SK-N-SH treated with all-trans-retinoic acid at 6 μM for 48 hours (cell line): ENCODE measurements at places on chromosomes 4 and X.

DNA sequence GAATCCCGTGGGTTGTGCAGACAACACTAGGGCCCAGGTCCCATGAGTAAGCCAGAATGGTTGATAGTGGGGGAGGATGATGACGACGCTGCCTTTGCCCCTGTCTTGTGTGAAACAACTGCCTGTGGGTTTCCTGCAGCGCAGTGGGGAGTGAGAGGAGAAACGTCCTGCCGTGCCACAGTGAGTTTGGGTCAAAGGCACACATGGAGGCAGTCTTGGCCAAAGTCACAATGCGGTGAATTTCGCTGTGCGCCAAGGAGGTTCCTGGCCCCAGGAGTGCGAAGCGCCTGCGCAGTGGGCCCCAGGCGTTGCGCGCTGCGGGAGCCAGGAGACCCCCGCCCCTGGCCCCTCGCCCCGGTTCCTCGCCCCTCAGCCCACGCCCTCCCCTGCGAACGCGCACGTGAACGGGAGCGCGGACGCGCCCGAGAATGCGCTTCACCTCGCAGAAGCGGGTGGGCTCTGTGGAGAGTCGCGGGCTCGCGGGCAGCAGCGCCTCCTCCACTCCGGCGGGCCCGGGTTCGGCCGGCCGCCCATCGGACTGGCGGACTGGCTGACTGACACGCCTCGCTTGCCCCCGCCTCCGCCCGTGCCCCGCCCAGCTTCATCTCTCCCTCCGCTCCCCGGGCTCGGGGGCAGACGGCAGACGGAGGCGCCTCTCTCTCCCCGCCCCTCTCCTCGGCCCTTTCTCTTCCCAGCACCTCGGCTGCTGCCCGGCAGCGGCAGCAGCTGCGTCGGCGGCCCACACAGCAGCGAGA, at the start of gene NUDT10:
NUDT10 (plus strand) TSS at position 635 of the 755 bp plus-strand sequence. CDS start 144 bp downstream, outside the sequence.
- peak; percentile 78 for ATAC-seq

- ATAC-seq, result no peak
These were observed 65.5 kb downstream of the LEF1 start for GRCh38 chr4:108103099-108103862.

- 0 out of 3 replicates have a peak, but pooled peaks have one; percentile 24 for ATAC-seq
These were observed 5.0 kb upstream of the AFAP1 start for GRCh38 chr4:7944599-7945220.

- ATAC-seq, result no peak
These were observed 467.8 kb downstream of the PCDH7 start for GRCh38 chr4:31187979-31188378.

DNA sequence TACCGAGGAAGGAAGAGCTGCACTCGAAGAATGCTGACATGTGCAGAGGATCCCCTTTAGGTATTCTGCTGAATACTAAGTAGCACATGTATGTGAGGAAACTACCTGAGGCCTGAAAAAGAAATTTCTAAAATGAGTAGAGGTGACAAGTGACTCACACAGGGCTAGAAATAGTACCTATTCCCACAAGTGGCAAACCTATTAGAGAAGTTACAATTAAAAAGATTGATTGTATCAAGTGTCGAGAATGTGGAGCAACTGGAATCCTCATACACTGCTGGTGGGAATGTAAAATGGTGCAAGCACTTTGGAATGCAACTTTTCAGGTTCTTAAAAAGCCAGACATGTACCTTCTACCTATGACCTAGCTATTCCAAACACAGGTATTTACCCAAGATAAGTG, 47.4 kb downstream of the CCSER1 start:
- ATAC-seq, result no peak

DNA sequence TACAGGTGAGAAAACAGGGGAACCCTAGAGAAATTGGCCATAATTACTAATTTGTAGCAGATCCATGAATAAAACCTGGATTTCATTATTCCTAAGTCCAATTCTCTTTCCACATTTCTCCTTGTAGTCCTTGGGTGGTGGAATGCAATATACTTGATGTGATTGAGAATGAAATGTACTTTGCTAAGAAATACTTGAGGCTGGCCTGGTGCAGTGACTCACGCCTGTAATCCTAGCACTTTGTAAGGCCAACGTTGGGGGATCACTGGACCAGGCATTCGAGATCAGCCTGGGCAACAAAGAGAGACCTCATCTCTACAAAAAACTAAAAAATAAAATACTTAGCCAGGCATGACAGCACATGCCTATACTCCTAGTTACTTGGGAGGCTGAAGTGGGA, 15.9 kb downstream of the TMEM184C start:
- ATAC-seq, result peak; percentile 99

DNA sequence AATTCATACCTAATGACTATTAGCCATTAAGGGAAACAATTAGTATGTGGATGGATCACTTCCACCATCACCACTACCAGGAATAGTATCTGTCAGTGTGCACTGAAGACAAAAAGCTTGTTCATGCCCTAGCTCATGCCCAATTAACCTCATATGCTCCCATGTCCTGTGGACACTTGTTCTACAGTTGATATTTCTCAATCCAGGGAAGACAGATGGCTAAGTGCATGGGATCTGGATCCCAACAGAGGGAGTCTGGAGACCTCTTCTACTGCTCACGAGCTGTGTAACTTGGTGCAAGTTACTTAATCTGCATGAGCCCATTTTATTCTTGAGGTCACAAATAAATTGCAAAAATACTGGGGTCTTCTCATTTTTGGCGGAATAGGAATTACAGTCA, 23.7 kb downstream of the AMOT start:
- no peak for ATAC-seq

GRCh38 chrX:101022020-101022419, 29.9 kb downstream of the TRMT2B start:
- ATAC-seq, result no peak

DNA sequence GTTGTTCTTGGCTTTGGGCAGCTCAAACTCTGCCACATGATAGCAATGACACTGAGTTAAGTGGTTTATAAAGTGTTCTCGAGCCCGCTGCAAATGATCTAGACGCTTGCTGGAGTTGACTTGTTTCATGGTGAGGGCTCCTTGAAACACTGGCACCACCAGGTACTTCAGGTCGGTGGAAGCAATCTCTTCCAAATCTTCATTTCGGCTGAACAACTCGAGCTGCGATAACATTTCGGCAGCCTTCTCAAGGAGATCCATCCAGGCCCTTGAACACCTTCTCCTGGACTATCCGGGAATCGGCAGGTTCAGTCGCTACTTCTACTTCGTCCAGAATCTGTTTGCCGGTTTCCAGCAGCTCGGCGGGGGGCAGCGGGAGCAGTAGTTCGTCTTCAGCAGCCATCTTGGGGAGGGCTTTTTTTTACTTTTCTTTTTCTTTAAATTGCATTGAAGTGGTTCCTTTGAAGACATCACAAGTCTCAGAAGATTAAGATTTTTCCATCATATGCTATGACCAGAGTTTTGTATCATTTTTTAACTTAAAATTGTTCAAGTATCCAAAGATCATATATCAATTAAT, 28.0 kb downstream of the HNRNPDL start:
- ATAC-seq, result no peak

DNA sequence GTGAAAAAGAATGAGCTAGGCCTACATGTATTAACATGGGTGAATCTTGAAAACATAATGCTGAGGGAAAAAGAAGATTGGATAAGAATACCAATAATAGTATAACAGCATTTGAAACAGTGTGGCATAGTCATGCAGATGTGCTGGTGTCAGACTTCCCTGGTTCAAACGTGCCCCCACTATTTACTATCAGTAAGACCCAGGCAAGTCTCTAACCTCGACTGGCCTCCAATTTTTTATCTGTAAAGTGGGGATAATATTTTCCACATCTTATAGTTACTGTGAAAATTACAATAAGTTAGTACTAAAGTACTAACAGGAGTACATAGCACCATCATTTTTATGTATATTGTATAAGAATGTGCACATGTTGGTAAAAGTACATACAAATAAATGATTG, 17.0 kb upstream of the SLAIN2 start:
- ATAC-seq, result no peak

- ATAC-seq, result peak; percentile 100
These were observed 120.4 kb downstream of the NDST3 start for GRCh38 chr4:118154649-118155048.

DNA sequence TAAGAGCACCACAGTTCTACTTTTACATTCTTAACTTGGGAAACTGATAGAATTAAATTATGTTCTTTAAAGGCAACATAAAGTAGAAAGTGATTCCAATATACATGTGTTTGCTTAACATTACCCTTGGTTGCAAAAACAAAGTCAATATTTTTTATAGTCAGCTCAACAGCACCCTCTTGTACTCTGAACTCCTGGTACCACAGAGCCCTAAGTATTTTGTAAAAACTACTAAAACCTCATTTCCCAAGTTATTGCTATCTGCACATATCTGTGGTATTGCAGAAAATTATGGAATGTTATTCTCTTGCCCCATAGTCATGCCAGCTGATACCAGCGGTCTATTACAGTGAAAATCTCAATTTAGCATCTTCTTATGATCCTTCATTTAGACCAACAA, 2.9 kb downstream of the KIF4A start:
- ATAC-seq, result peak; percentile 5; the same call in 1 of the 3 replicates

GRCh38 chrX:43527801-43528200, 128.3 kb upstream of the MAOA start:
- no peak for ATAC-seq

DNA sequence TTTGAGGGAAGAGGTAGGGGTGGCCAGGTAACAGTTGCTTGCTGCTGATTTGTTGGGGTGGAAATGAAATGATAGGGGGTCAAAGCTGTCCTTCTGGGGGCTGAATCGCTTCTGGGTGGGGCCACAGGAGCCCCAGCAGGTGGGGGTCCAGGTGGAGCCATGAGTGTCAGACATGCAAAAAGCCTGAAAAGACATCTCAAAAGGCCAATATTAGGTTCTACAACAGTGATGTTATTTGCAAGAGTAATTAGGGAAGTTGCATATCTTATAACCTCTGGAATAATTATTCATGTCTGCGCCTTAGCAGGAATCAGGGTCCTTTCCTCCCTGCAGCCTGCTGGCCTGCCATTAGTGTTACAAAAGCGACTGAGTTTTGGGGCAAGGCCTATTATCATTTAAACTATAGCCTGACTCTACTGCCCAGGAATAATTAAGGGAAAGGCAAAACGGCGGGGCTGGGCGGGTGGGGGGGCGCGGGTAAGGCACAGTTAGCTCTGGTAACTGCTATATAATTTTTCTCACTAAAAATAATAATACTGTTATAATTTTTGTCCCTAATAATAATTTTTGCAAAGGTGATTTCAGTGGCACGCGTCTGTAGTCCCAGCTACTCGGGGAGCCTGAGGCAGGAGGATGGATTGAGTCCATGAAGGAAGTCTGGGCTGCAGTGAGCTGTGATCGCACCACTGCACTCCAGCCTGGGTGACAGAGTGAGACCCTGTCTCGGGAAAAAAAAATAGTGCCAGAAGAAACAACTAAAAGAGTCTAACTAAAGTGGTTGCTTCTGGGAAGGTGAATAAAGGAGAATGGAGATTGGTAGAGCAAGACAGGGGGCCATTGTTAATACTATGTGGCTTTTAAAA, 145.7 kb downstream of the MAGEB17 start:
- ATAC-seq, result no peak

- no peak for ATAC-seq
These were observed 286.5 kb downstream of the GLUD2 start for GRCh38 chrX:121333942-121334341.

- ATAC-seq, result no peak
These were observed 1456.9 kb downstream of the TECRL start for GRCh38 chr4:62952366-62952765.

- no peak for ATAC-seq
These were observed 186.4 kb upstream of the PUDP start for GRCh38 chrX:7334253-7334935.

GRCh38 chr4:176883681-176884418, 91.1 kb upstream of the VEGFC start:
- ATAC-seq, result peak; percentile 83

- no peak for ATAC-seq
These were observed 75.7 kb downstream of the ANXA3 start for GRCh38 chr4:78627046-78627965.

- ATAC-seq, result no peak
These were observed 128.8 kb downstream of the COMMD8 start for GRCh38 chr4:47334652-47335051.

GRCh38 chrX:41014776-41015360, 70.4 kb upstream of the USP9X start:
- no peak for ATAC-seq

GRCh38 chrX:6761251-6761650, 226.3 kb upstream of the VCX3A start:
- no peak for ATAC-seq

GRCh38 chrX:122363112-122363795, 820.8 kb upstream of the GRIA3 start:
- ATAC-seq, result no peak

- no peak for ATAC-seq
These were observed 422.6 kb upstream of the SLIT2 start for GRCh38 chr4:19829101-19829500.

GRCh38 chr4:41683326-41683725, 65.2 kb downstream of the PHOX2B start:
- ATAC-seq, result no peak

DNA sequence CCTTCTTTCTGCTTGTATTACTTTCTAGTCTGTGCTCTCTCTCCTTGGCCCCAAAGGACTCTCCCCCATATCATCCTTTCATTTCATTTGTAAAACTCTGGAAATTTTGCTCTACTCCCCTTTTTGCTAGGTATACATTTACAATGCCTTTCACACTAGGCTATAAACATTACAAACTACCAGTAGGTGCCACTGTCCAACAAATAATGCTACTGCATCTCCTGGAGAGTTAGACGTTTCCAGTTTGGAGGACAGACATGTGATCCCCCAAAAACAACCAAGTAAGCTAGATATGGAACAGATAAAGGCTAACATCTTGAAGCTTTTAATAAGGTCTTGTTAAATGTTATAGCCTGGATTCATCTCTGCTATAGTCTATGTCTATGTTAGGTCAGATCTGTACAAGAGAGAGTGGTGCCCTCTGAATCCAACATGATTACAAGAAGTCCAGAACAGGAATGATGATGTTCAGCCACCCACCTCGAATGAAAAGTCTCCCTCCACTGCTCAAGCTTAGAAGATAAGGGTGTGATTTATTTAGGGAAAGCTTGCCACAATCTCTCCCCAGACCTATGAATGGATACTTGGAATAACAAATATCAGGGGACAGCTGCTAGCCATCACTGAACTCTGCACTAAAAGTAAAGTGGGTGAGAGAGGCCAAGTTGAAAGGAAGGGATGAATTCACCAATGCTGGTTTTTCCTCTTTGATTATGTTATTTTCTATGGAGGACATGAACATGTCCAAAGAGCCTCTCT, 14.3 kb downstream of the CBR4 start:
- ATAC-seq, result peak; percentile 63

DNA sequence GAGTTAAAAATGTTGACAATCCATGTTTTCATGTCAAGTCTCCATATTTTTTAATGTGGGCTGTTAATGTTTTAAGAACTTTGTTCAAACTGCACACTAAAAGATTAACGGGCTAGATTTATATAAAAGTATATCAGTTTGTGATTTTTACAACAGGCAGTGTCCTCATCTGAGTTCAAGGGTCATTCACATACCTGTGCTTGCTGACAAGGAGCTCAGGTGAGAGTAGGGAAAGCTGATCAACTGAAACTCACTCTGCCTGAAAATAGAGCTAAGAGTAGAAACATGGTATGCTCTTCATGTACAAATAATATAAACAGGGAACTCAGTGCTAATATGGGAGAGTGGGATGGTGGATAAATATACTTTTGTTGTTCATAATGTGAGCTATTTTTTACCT, 102.3 kb upstream of the DKK2 start:
- ATAC-seq, result no peak
